ENCODE measurements at places on chromosomes 13 and 19.

GRCh38 chr13:62931853-62932252, 1516.2 kb upstream of the PCDH20 start:
- DNase-seq = no peak

- peak; percentile 13 for DNase-seq
Observed at GRCh38 chr19:3964256-3965194, 6.4 kb downstream of the DAPK3 start.

DNA sequence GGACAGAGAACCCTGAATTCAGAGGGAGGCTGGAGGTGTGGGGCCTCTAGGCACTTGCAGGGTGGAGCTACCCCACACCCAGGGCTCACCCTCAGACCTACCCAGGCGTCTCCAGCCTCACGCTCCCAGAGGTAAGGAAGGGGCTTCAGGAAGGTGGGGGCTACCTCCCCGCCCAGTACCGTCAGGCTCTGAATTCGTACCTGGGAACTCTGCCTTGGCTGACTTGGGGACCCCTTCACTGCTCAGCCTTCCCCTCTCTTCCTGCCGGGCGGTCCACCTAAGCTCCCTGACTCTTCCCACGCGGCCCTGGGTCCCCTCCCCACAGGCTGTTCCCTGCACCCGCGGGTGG, 28.5 kb upstream of the PARP4 start:
- DNase-seq = no peak

DNA sequence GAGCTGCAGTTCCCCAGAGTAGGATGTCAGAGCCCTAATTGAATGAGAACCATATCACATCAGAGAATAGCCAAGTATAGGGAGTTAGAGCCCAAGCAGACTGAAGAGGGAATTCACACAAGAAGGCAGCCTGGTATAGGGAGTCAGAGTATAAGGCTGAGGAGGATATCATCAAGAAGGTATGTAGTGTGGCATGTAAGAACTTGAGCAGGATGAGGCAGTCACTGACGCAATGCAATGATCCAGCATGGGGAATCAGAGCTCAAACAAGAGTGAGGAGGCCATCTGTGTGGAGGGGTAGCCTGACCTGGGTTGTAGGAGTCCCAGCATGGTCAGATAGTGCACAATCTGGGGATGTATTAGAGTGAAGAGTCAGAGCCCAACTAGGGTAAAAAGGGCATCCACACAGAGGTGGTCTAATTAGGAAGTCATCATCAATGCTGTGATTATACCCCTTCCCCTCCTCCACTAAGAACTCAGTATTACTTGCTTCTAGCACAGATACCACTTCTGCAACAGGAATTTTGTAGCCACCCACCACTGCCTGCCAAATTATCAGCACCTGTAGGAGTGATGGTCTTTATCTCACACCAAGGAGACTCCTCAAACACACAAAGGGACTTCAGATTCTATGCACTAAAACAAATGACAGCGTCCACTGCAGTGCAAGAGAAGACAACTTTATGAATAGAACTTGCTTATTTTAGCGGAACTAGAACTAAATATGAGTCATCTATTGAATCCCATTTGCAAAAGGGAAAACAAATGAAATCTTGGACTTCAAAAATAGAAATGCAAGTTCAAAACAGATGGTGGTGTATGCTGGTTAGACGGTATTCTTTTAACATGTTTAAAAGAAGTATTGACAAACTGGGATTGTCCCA, 107.2 kb downstream of the FNDC3A start:
- DNase-seq = no peak

- no peak for DNase-seq
Observed at GRCh38 chr13:102903659-102904407, 58.0 kb downstream of the ERCC5 start.

DNA sequence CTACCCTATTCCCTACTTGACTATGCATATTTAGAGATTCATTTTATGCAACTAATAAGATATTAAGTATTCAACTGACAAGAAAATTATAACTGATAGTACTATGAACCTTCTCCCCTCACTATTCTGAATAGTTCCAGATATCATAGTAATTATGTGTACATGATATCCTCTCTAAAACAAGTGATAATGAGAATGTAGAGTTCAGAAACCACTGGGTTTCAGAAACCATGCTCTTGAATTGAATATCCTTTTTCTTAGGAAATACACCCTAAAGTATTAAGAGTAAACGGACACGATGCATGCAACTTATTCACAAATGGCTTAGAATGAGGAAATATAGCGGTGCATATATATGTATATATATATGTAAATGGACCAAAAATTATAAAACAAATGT, 160.9 kb downstream of the TBC1D4 start:
- DNase-seq = no peak

DNA sequence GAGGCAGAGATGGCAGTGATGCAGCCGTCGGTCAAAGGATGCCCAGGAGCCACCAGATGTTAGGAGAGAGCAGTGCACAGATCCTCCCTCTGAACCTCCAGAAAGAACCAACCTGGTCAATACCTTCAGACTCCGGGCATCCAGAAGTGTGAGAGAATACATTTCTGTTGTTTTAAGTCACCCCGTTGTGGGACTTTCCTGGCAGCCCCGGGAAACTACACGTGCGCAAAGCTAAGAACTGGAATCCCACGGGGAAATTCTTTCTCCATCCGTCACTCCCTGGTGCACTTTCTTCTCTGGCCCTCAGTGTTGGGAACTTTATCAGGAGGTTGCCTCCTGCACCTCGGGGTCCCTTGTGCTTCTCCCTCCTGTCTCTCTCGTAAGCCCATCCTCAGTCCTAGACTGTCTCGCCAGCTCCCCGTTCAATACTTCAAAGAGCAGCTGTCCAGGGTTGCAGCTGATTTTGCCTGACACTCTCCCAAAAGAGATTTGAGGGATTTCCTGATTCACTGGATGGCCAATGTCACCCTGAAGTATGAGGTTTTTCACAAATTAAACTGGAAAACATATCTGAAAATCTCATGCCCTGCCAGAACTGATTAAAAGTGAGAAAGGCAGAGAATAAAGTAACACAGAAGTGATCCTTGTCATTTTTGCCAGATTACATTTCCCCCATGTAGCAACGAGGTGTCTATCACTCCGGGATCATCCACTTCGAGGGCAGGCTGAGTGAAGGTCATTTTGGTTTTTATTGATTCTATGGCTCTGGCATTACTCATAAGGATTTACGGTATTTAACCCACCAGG, 136.8 kb downstream of the DCT start:
- no peak for DNase-seq

DNA sequence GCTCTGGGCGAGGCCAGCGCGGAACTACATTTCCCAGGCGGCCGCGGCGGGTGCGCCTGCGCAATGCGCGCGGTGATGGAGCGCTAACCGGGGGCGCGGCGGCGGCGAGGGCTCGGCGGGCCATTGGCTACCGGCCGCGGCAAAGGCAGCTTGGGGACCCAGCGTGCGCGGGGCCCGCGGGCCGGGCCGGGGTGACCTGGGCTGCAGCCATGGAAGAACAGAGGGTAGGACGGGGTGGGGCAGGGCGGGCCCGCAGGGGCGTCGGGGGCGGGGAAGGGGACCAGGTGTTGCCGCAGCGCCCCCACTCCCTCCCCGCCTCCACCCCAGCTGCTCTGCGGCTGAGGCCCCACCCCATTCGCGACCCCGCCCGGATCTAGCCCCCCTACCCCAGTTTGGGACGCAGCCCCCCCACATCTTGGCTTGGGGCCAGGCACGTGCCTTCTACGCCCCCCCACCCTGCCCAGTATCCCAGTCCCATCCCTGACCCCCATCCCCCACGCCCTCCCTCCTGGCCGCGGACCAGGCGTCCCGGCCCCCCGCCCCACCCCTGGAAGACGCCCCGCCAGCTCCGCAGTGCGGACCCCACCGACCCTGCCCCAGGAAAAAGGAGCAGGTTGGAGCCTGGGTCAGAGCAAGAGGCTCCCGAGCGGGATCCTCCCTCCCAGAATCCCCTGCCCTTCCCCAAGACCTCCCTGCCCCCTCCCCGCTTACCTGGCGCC, at the start of gene FSD1:
TSS of gene FSD1 (plus strand) at position 61 of the 719 bp plus-strand sequence. CDS start at position 210, 149 bp downstream.
- DNase-seq = no peak

DNA sequence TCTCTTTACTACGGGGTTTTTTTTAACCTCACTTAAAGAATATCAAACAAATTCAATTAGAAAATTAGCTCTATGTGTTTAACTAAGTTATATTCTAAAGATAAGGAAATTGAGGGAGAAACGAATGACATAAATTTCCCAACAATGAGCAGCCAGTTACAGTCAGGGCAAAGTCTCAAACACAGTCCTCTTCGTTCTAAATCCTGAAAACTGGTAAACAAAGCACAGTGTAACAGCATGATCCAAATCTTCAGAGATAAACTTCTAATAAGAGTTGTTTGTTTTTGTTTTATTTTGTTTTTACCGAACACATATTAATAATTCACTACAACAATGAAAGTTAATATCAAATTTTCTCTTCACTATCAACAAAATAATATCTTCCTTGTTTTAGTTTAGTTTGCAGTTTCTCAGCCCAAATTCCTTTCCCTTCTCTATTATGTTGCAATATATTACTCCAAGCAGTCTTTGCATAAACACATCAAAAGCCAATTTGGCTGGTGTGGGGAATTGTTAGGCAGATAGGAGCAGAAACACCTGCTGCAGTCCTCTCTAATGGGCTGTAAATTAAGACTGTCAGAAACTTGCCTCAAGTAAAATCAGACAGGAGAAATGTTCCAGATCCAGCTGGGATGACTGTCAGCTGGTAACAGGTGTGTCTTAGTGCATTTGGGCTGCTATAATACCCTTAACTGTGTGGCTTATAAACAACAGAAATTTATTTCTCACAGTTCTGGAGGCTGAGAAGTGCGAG, 106.5 kb upstream of the SGCG start:
- DNase-seq = no peak

- DNase-seq = no peak
Observed at GRCh38 chr19:648305-648704, 8.6 kb downstream of the FGF22 start.

DNA sequence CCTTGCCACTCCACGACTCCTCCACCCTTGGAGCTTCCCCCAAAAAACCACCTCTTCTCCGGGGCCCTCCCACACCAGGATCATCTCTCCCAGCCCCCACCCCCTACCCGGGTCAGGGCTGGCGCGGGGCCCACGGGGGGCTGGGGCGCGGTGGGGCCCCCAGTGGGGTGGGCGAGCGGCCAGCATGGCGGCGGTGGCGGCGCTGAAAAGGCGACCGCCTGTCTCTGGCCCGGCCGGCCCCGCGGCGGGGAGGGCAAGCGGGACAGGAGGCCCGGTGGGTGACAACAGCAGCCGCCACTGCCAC, 850 bp downstream of the DYRK1B start:
- no peak for DNase-seq

DNA sequence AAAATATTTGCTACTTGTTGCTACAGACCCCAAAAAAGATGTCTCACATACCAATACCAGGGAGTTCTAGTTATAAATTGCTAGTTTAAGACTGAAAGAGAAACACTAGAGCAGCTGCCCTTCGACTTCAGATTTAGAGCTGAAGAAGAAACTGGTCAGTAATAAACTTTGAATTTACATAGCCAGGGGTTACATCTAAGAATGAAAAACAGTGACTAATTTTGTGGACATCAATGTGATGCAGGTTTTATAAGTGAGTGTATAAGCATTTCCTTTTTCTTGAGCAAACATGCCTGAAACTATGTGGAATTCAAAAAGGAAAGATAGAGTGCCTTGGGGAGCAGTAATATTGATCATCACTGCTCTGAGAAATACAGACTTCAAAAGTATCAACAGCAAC, 724.9 kb upstream of the MIR17HG start:
- no peak for DNase-seq

DNA sequence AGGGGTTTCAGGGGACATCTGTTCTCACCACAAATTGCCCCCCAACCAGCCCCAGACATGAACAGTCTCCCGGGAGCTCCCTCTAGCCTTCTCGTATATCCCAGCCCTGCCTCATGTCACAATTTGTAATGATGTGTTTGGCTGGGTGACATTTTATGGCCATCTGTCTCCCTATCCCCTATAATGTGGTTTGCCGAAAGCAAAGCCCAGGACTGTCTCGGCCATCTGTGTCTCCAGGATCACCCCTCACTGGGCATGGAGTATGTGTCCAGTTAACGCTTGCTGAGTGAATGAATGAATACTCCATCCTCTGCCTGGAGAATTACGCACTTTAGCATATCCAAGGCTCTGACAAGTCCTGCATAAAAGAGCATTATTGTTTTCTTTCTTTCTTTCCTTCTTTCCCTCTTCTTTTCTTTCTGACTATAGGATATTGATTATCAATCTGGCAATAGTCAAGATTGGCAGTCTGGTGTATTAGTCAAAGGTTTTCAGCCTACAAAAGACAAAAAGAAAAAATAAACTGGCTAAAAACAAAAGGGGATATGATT, 15.1 kb downstream of the HPN start:
- no peak for DNase-seq

DNA sequence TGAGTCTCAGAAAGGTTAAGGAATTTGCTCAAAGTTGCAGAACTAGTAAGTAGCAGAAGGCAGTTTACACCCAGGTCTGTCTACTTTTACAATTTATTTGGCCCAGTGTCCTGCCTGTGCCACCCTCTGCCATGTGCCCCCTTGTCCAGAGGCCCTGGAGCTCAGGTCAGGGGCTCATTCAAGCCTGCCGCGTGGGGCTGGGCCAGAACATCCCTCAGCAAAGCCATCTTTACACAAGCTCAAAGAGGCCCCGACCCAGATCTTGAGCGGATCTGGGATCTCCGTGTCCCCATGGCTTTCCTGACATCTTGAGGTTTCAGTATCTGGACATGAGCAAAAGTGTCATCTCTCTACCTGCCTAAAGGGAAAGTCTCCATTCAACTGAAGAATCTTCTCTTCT, 76.4 kb upstream of the VSTM2B start:
- DNase-seq = no peak

- DNase-seq = no peak
Observed at GRCh38 chr13:107379407-107380155, 811.6 kb upstream of the ARGLU1 start.

GRCh38 chr19:33408538-33409434, 35.3 kb downstream of the CEBPG start:
- DNase-seq = no peak

- DNase-seq = no peak
Observed at GRCh38 chr19:18309525-18310064, 13.3 kb downstream of the LSM4 start.

DNA sequence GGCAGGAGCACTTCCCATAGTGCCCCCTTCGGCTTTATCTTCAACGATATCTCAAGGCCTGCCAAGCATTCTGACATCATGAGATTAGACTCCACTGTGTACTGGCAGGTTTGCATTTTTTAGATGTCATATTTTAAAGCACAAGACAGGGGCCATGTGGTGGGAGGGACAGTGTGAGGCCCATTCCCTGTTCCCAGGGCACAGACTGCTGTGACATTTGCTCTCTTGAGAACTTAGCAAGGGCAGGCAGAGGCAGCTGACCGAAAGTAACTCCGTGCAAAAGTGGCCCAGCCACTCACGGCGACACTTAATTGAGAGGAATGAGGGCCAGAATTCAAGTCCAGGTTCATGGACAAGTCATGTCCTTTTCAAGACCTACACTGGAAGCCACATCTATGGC, 201.8 kb downstream of the COL4A1 start:
- no peak for DNase-seq

- DNase-seq = no peak
Observed at GRCh38 chr19:33947265-33947964, 150.7 kb downstream of the KCTD15 start.

GRCh38 chr13:18952225-18953016, 229.2 kb downstream of the TUBA3C start:
- DNase-seq = no peak
